GM12878 (cell line): ENCODE measurements at places on chromosomes 12 and 14. TPM values are rescaled to one million over a fixed set of nuclear protein-coding genes. Genes with fewer than 3 reads are reported as not detected.

Gene BEGAIN
- total RNA-seq = 0.24 and 0.31 TPM in 2 replicates

Gene E2F7
- 26.1 and 29.7 TPM in 2 replicates for total RNA-seq

Gene RNU4-1
- 4,154 and 4,718 TPM in 2 replicates for total RNA-seq

Gene FAM90A1
- total RNA-seq = 0.62 and 0.66 TPM in 2 replicates

Gene FOXN4
- not detected in 2 replicates for total RNA-seq

Gene ZNF605
- 3.6 and 3.8 TPM in 2 replicates for total RNA-seq

Gene OVCH1
- not detected in 2 replicates for total RNA-seq

Gene RNFT2
- 17.3 and 21.0 TPM in 2 replicates for total RNA-seq

Gene PROX2
- 0.11 and 0.33 TPM in 2 replicates for total RNA-seq

Gene PPM1A
- total RNA-seq = 66.2 and 73.1 TPM in 2 replicates

Gene SLC7A8
- 0.28 and 0.45 TPM in 2 replicates for total RNA-seq

Gene TRAF3
- total RNA-seq = 55.2 and 60.1 TPM in 2 replicates

Gene ACOT6
- total RNA-seq = not detected in 2 replicates

Gene GPRC5D
- not detected in 2 replicates for total RNA-seq

Gene TEX22
- 2.7 and 4.0 TPM in 2 replicates for total RNA-seq

Gene COCH
- 5.5 and 6.8 TPM in 2 replicates for total RNA-seq

Gene COPS7A
- total RNA-seq = 42.1 and 48.4 TPM in 2 replicates

Gene GPR65
- 7.3 and 8.2 TPM in 2 replicates for total RNA-seq

Gene EEA1
- total RNA-seq = 26.5 and 27.7 TPM in 2 replicates

Gene MYF6
- total RNA-seq = not detected in 2 replicates

Gene HSPB8
- 0.10 TPM in 1 of 2 replicates, not detected in the other for total RNA-seq

Gene UBR7
- 33.1 and 36.6 TPM in 2 replicates for total RNA-seq

Gene TMEM132C
- not detected in 2 replicates for total RNA-seq

Gene DLK1
- total RNA-seq = 0.85 and 0.87 TPM in 2 replicates
